ENCODE measurements at places on chromosomes 6 and 20. TPM values are rescaled to one million over a fixed set of nuclear protein-coding genes. Genes with fewer than 3 reads are reported as not detected.

Gene TRIM10
- total RNA-seq: 0.42 TPM

Gene RPS18
- total RNA-seq: 3,033 TPM

Gene SLC22A2
- total RNA-seq: not detected

Gene TBX18
- total RNA-seq: 68.1 TPM

Gene BPIFB2
- total RNA-seq: not detected

Gene UNC93A
- total RNA-seq: not detected

Gene TGM3
- total RNA-seq: not detected

Gene NR2E1
- total RNA-seq: not detected

Gene KCNK17
- 0.95 TPM for total RNA-seq

Gene PTK6
- total RNA-seq: 2.8 TPM

Gene RAET1L
- not detected for total RNA-seq

Gene TFB1M
- total RNA-seq: 27.4 TPM

Gene HCRTR2
- total RNA-seq: 0.16 TPM

Gene SRXN1
- 11.9 TPM for total RNA-seq

Gene OR2B6
- total RNA-seq: not detected

Gene FAM135A
- total RNA-seq: 100 TPM

Gene EGFL8
- total RNA-seq: 17.6 TPM

Gene CABLES2
- 2.1 TPM for total RNA-seq

Gene RPS6KA2
- total RNA-seq: 34.7 TPM

Gene OR12D1
- total RNA-seq: not detected

Data from urinary bladder (tissue), 4 donors.